COLO829 (cell line): ENCODE measurements at places on chromosomes 4 and X.
A peak's percentile ranks its signal among the peaks of the same experiment; 100 is the strongest.

DNA sequence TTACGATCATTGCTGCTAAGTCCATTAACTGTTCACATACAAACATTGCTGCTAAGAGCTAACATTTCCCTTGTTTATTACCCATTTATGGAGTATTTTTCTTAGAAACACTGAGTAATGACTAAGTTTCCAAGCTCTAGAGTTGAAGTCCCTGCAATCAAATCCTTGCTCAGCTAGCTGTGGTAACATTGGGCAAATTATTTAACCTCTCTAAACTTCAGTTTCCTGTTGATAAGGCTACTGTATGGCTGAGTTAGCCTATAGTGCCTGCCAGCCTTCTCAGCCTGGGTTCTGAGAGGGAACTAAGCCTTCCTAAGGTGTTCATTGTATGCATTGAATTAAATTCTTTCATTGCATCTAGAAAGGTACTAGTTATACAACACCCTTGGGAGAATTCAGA lies 15.2 kb upstream of the SCOC start:
- DNase-seq: no peak

GRCh38 chrX:134600714-134601113 lies 57.6 kb downstream of the PLAC1 start:
- DNase-seq: no peak

GRCh38 chr4:28548594-28548993 lies 1688.0 kb downstream of the STIM2 start:
- DNase-seq: no peak

DNA sequence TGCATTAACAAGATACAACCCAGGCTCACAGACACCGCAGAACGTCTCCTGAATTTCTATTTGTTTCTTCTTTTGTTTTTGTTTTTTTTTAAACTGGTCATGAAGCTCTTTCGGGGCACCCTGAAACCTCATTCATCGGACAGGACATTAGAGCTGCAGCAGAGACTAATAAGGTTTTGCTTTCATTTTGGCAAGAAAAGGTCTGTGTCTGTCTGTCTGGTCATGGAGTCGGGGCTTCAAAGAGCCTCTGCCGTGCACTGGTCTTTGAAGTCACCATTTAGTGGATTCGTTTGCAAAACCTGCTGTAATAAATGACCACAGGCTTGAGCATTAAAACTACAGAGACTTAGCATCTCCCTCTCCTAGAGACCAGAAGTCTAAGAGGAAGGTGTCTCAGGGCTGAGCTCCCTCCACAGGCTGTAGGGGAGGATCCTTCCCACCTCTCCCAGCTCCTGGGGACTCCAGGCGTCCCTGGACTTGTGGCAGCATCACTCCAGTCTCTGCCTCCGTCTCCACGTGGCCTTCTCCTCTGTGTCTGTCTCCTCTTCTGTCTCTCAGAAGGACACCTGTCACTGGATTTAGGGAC lies 247.5 kb downstream of the CRLF2 start:
- DNase-seq: no peak

- DNase-seq: no peak
These were observed 3.1 kb upstream of the SETD7 start for GRCh38 chr4:139559089-139559479.

- no peak for DNase-seq
These were observed 33.4 kb downstream of the RPS6KA3 start for GRCh38 chrX:20233336-20233735.

DNA sequence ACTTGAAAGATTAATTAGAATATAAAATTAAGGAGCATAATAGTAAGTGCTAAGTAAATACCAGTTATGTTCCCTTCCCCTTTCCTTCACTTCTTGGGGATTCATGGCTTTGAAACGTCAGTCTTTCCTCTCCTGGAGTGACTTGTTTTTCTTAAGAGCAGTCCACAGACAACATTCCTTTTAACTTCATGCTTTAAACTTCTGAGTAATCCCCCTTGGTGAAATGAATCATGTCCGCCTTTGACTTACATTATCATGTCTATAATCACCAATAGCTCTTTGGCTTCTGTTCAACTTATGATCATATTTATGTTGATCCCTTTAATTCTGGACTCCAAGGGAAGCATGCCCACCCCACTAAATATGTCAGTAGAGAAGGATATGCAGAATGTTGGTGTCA lies 1012.1 kb upstream of the SLIT2 start:
- no peak for DNase-seq

GRCh38 chrX:23935106-23935505 lies 27.3 kb downstream of the CXorf58 start:
- no peak for DNase-seq

GRCh38 chrX:7027071-7027470 lies 120.4 kb upstream of the STS start:
- DNase-seq: no peak

- DNase-seq: peak; percentile 41
These were observed 59.2 kb upstream of the PARM1 start for GRCh38 chr4:74873545-74874301.

- no peak for DNase-seq
These were observed 37.8 kb downstream of the NAP1L5 start for GRCh38 chr4:88659890-88660208.

DNA sequence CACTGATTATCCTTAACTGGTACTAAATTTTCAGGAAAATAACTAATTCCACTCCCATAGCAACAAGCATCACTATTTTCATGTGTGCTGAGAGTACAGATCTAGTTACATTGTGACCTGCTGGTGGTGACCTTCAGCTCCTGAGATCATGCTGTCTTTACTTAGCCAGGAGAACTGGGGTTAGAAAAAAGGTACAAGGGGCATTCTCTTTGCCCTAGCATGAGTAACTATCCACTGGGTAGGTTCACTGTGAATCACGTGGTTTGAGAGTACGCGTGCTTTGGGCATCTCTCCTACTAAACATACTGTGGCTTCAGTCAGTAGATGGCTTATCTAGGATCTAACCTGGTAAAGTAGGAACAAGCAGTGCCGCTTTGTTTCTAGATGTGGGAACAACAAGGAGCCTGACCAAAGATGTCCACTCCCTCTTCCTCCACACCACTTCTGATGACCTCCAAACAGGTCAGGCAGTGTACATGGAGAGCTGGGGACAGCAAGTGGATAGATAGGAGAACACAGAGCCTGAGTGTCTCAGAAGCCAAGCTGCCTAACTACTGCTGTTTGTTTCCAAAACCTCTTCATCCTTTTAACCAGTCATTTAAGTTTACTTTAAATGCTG lies 90.2 kb downstream of the CBR4 start:
- no peak for DNase-seq

DNA sequence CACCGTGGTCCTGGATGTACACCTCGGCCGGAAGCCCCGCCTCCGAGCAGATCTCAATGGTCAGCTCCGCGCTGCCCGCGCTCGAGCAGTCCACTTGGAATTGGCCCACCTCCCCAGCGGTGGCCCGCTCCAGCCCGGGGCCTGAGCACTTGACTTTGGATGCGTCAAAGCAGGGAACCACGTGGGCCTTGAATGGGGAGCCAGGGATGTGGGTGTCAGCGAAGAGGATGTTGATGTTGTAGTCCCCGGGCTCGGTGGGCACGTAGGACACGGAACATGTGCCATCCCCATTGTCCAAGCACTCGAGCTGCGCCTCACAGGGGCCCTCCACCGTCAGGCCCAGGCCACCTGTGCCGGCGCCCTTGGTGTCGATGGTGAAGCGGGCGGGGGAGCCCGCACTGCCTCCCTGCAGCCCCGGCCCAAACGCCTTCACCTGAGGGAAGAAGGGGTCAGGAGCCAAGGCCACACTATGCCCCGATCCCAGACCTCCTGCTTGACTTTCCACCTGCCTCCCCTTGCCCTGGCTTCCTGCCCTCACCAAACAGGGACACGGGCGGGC lies 14.2 kb downstream of the FLNA start:
- no peak for DNase-seq

DNA sequence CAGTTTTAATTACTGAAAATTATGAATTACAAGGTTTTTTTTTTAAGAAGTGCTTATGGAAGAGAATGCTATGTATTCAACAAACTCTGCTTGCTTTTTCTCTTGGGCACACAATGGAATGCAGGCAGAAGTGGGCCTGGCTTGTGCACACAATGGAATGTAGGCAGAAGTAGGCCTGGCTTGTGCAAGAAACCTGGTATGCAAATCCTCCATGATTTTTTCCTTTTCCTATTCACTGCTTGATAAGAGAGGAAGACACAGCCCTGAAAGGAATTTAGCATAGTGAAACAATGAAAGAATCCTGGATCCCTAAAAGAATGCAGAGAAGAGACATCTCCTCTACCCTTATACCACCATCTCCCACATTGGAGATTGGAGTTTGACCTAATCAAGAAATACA lies 138.4 kb downstream of the COL25A1 start:
- DNase-seq: no peak

DNA sequence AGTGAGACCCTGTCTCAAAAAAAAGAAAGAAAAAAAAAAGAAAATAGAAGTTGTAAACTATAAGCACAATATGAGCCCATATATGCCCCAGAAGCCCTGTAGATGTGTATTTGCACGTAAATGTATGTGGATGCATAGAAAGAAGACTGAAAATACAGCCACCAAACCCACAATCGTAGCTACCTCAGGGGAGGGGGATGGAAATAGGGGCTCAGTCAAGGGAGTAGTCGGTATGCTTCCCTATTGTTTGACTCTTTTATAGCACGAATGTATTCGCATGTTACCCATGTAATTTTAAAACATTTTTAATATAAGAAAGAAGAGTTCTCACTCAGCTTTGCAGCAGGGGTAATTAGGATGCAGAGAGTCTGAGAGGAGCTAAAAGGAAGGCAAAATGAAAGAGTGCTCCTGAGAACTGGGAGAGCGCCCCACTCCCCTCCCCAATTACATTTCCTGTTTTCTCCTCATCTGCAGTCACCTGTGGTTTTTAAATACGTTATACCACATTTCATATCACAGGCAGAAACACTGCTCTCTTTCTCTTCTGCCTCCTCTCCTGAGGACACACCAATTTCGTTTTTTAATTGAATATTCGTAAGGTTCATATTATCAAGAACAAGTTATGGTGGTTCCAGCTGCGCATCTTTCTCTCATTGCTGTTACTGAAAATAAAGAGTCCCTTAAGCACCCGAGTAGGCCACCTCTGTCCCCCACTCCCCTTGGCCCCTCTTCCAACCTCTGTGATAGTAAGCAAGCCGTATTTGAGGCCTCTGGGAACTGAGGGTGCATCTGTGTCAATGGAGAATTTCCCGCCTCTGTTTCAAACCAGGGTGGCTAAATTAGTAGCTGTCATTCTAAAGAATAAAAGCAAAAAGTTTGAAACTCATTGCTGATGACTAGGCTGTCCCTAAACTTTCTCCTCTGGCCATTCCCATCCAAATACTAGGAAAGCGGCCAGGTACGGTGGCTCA lies 10.7 kb downstream of the SEPTIN6 start:
- DNase-seq: no peak

DNA sequence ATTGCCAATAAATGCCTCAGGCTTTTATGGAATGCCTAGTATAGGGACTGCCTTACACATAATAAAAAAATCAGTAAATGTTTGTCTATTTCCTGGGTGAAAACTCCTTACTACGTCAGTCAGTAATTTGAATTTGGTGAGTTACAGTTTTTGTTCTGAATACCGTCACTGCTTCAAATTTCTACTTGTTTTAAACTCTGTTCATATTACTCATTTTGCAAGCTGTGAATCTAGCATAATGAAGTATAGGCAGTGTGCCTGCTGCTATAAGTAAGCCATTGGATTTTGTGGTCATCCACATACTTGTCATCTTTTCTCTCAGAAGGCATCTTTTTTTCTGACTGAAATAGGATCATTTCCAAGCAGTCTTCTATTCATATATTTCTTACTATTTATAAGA lies 43.1 kb downstream of the SYNPO2 start:
- no peak for DNase-seq

DNA sequence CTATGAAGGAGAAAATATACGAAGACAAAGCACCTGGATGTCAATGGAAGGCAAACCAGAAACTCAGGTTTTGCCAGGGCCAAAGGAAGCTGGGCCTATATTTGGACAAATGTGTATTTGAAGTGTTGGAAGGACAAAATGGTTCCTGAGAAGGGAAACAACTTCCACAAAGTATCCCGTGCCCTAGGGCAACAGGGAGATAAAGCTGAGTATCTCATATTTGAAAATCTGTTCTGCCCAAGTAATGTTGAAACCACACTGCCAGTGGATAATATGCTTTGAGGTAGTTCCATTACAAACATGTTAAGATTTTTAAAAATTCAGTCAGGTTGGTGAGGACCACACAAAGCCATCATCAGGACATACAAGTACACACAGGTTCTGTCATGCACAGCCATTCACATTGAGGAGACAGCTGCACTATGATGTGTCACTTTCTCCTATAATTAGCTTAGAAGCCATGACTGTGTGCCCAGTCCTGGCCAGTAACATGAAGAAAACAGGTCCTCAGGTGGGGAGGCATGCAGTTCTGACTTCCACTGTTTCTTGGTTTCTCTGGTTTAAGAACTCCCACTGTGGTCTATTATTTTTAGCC lies 116.4 kb downstream of the PWWP3B start:
- DNase-seq: no peak

DNA sequence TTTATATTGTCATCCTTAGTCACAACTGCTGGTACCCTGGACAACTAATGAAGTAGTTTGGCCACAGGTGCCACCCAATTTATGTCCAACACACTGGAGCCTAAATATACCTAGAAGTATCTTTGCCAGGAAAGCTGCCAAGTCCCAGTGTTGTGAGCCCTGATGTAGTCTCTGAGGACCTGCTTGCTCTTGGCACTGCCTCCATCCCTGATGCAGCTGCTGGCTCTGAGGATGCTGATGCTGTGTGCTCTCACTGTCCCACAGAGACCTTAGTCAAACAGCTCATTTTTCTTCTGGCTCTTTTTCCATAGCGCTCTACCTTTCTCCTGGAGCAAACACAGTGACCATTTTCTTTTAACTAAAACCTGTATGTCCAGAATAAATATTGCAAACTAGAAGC lies 1535.4 kb upstream of the ADGRL3 start:
- DNase-seq: no peak

DNA sequence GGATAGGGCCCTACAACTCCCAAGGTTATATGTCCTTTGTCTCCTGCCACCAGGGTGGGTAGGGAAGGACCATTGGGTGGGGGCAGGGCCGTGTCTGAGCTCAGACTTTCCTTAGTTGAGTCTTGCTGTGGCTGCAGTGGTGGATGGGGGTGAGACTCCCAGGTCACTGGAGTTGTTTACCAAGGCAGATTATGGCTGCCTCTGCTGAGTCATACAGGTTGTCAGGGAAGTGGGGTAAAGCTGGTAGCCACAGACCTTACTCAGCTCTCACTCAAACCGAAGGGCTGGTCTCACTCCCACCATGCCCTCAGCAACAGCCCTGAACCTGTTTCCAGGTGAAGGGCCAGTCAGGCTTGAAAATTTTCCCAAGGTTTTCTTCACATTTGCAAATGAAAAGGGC lies 58.8 kb upstream of the FAAH2 start:
- DNase-seq: no peak

DNA sequence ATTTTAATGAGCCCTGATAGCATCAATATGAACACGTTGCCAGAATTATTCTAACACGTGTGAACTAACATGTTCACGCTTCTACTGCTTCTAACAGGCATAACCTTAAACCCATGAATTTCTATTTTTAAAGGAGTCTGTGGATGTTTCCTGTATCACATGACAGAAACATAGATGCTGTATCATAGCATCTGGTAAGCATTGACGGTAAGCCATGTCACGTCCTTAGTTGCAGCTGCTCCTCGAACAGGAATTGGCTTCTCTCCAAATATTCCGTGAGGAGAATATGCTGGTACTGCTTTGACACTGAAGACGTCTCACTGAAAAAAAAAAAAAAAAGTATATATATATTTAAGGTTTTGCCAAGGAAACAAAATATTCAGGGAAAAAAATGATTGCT lies 105.1 kb upstream of the MXRA5 start:
- no peak for DNase-seq
